B cell (primary cell): ENCODE measurements at places on chromosomes 2 and 18. TPM values are rescaled to one million over a fixed set of nuclear protein-coding genes. Genes with fewer than 3 reads are reported as not detected.

DNA sequence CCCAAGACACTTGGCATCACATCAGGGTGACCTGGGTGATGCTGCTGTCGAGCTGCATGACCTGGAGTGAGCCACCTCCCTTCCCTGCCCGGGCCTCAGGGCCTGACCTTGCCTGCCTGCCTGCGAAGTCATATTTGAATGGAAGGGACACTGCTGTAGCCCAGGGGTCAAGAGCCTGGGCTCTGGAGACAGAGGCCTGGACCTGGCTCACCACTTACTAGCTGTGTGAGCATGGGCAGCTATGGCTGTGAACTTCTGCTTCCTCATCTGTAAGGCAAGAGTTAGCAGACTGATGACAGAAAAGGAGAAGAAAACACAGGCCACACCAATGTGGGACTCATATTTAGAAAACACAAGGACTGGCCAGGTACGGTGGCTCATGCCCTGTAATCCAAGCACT lies 118.7 kb downstream of the ZFP36L2 start:
- peak; percentile 72 for DNase-seq

- DNase-seq = no peak
Measured at GRCh38 chr2:168892327-168892726, 2.1 kb upstream of the SPC25 start.

DNA sequence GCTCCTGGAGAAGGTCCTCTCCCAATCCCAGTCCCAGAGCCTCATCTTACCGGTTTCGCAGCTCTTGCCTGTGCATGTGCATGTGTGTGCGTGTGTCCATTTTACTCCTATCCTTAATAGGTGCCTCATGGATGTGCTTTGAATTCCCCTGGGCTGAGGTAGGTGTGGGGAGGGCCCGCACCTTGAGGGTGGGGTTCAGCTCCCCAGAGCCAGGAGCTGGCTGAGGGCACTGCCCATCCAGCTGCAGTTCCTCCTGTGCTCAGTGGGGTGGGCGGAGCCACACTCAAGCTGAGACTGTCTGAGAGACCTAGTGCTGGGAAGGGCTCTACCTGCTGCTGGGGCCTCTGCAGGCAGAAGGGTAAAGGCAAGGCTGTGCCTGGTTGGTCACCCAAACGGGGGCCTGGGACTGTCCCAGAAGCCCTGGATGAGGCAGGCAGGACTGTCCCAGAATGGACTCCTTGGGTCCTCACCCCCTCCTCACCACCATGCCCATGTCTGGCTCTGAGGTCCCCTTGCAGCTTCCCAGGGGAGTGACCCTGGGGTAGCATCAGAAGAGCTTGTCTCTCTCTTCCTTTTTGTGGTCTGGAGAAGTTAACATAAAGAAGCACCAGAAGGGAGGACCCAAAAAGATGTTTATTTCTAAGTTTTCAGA lies 8.9 kb downstream of the GDF7 start:
- DNase-seq = peak; percentile 83

- DNase-seq = no peak
Measured at GRCh38 chr2:101238930-101239759, 13.5 kb upstream of the CNOT11 start.

CIB4 gene
- polyA plus RNA-seq = not detected in 2 replicates

DNA sequence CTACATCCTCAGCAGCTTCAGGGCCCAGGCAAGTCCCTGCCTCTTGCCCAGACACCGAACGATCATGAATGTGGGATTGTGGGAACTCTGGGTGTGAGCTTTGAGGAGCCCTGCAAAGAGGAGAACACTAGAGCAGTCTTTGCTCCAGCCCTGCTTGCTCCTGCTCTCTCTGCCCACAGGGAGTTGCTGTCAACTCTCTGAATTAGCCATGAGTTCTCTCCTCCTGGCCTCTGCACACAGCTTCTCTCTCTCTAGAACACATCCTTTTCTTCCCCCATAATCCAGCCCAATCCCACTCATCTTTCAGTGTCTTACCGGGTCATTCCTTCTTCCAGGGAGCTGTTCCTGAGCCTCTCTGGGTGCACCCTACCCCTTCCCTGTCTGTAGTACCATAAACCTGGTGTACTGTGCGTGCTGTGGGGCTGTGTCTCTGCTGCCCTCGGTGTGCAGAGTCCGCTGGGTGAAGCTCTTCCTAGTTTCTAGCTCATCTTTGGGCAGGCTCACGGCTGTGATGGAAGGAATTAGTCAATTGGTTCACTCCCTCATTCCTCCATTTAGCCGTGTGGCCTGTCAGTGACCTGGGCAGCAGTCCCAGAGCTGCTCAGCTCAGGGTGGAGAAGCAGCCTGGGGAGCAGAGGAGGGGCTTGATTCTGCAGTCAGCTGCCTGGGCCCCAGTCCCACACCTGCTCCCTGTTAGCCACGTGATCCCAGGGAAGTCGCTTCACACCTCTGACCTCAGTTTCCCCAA lies 132.9 kb upstream of the HDAC4 start:
- no peak for DNase-seq

HJURP gene
- 0.65 and 0.73 TPM in 2 replicates for polyA plus RNA-seq

DNA sequence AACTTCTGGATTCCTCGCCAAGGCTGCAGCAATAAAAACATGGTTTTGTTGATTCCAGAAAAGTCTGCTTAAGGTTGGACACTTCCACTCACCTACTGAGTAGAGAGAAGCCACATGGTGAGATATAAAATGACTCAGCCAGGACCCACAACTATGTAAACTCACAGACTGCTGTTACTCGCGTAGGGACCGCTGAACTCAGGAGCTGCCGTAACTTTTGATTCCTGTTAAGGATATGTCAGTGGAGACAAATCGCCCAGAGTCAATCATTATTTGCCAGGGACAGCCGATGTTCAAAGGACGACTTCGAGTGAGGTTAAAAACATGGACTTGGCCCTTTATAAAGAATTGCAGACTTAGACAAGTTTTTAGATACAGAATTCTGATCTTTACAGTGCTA lies 25.6 kb downstream of the CYB5A start:
- DNase-seq = no peak

C2orf78 gene
- polyA plus RNA-seq = not detected in 2 replicates

- DNase-seq = no peak
Measured at GRCh38 chr2:151711025-151711424, 23.3 kb downstream of the NEB start.

SIX3 gene
- not detected in 2 replicates for polyA plus RNA-seq

DNA sequence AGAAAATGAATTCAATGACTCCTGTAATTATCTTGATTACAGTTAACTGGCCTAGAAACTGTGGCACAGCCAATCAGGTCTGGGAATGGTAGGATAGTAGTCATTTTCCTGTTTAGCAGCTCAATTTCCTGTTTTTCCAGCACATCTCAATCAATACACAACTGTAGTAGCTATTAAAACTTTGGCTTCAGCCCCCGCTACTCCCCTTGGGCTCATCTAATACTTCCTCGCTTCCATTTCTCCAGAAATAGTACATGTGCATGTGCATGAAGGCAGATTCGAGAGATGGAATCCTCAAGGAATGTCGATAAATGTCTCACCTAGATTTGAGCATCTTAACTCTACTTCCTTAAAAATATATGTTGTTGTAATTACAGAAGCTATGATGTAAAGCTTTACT lies 9.7 kb downstream of the COBLL1 start:
- no peak for DNase-seq

GRCh38 chr18:9454061-9454703 lies 21.1 kb upstream of the RALBP1 start:
- DNase-seq = no peak

CHMP1B gene
- 86.0 and 108 TPM in 2 replicates for polyA plus RNA-seq

DNA sequence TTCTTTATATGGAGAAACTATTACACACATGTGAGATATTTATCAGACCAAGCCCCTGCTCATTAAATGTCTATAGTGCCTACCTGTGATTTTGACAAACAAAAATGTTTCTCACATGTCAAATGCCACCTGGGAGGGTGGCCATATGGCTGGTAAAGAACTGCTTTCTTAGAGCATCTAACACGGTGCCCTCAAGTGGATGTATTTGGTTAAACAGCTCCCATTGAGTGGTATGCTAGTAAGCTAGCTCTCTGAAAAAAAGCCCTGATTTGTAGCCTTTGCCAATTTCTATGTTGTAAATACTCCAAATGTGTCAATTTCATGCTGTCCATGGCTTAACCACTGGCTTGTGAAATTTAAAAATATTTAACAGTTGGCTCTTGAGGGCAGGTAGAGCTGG lies 94.6 kb downstream of the PMAIP1 start:
- DNase-seq = peak; percentile 16

GRCh38 chr18:38241216-38241615 lies 675.6 kb upstream of the CELF4 start:
- DNase-seq = no peak

- no peak for DNase-seq
Measured at GRCh38 chr2:48471048-48471474, 58.9 kb upstream of the STON1 start.

- no peak for DNase-seq
Measured at GRCh38 chr2:96117701-96118588, 1.6 kb upstream of the ADRA2B start.

- no peak for DNase-seq
Measured at GRCh38 chr18:8800445-8800844, 95.1 kb downstream of the MTCL1 start.

DNA sequence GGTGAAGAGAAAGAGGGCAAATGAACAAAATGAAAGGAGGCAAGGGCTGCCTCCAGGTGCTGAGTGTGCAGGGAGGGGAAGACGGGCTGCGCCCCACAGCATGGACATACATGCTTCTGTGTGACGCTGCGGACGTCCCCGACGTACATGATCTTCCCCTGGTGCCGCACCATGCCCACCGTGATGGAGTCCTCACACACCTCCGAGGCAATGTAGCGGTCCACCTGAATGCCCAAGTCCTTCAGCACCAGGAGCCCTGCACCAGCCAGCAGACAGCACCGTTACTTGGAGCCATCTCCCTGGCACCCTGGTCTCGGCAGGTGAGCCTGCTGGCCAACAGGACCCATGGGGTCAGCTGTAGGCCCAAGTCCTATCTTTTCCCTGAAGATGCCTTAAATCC lies 73.1 kb upstream of the POMC start:
- no peak for DNase-seq

GRCh38 chr18:45639408-45639807 lies 24.1 kb downstream of the SLC14A2 start:
- no peak for DNase-seq

DNA sequence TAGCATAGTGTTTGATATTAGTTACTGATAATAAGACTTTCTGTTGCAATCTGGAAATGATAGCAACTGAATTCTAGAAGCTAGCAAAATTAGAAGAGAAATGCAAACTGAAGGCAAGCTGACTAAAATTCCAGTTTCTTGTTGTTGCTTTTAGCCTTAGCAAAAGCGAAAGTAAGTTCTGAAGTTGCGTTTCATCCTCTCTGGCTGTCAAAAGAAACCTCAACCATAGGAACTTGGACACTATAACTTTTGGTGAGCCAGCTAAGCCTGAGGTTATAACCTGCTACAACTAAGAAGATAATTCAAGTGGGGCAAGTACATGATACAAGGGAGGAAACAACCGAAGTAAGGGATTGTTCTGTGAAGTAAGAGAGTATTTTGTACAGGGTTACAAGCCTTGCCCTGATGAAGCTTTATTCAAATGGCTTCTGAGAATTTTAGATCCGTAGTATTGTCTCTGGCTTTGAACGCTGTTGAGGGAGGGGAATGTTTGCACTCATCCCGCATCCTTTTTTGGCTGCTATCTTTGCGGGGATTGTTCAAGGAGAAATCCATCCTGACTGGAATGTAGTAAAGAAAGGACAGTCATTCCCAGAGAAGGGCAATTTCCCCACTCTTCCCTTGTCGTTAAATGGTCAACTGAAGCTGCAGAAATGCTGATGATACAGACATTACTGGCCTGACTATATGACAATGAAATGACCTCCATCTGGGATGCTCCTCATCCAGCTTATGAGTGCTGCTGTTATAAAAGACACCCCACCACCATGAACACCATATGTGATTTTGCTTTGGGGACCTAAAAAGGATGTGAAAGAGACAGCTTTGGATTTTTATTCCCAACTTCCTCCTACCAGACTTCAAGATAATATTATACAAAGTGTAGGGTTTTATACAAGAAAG lies 7.0 kb upstream of the TMX3 start:
- peak; percentile 25 for DNase-seq

DNA sequence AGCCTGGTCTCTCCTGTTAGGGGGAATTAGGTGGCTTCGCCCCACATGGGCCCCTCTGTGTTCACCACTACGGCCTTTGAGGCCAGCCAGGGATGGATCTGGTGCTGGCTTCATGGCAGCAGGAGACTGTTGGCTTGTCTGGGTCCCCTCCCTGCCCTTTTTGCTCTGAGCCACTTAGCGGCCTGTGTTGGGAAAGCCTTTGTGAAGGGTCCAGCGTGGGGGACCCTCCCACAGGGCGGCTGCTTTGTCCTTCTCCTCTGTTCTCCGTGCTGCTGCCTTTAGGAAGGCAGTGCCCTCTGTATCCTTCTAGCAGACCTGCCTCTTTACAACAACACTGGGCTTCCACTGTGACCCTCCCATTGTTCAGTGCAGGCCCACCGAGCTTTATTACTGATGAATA lies 118.4 kb downstream of the TSN start:
- DNase-seq = no peak

DNA sequence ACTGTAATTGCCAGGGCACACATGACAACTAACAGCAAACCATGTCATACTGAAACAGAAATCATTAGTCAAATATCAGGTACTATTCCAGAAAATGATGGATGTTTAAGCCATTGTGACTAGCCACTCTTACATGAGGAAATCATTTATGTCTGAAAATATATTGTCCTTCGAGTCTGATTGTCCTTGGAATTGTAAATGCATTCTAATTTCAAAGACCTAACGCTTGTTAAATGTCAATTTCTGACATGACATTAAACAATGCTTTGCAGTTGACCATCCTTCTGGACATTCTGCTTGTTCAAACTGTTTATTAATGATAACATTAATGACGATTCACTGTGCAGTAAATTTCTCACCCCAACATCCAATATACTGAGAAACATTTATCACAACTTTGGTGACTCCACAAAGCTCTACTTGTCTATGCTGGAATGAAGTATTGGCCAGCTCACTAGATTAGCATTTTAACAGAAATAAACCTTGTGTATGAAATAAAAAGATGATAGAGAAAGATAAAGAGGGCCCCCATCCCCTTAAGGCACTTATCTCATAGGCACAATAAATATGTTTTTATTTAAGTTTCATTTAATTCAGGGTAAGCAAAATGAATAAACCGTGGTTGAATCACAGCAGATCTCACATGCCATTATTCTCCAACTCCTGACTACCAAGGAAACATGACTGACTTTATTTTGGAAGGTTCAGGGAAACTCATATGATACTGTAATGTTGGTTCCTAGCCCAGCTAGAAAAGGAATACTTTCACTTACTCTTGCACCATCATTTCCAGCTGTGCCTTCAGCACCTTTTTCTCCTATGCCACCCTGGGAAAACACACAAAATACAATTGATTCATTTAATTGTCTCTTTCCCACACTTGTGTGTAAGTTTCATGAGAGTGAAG lies 82.3 kb downstream of the COL3A1 start:
- DNase-seq = no peak

SPATA3 gene
- polyA plus RNA-seq = not detected in 2 replicates

AQP12A gene
- polyA plus RNA-seq = not detected in 2 replicates

- peak; percentile 25 for DNase-seq
Measured at GRCh38 chr2:101518578-101519492, 43.9 kb upstream of the RFX8 start.

BOLA3 gene
- 8.2 and 8.5 TPM in 2 replicates for polyA plus RNA-seq

DNA sequence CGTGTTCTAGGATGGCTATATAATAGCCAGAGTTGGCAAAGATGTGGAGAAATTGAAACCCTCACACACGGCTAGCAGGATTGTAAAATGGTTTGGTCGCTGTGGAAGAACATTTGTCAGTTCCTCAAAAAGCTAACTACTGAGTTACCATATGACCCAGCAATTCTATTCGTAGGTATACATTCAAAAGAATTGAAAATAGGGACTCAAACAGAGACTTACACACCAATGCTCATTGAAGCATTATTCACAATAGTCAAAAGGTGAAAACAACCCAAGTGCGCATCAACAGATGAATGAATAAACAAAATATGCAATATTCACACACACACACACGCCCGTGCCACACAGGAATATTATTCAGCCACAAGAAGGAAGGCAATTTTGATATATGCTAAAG lies 98.7 kb downstream of the PLA2R1 start:
- DNase-seq = no peak
